Iris pigment epithelial cell (primary cell): ENCODE measurements at places on chromosomes 1 and 21.

- peak; percentile 17 for DNase-seq
Measured at GRCh38 chr1:185741551-185741950, 7.4 kb downstream of the HMCN1 start.

- DNase-seq = no peak
Measured at GRCh38 chr1:197937892-197938291, 20.7 kb downstream of the LHX9 start.

GRCh38 chr1:94001397-94002045 lies 92.3 kb upstream of the GCLM start:
- DNase-seq = no peak

GRCh38 chr1:71914626-71915025 lies 367.7 kb downstream of the NEGR1 start:
- DNase-seq = no peak

GRCh38 chr21:15992171-15992570 lies 262.4 kb downstream of the USP25 start:
- peak; percentile 60 for DNase-seq

DNA sequence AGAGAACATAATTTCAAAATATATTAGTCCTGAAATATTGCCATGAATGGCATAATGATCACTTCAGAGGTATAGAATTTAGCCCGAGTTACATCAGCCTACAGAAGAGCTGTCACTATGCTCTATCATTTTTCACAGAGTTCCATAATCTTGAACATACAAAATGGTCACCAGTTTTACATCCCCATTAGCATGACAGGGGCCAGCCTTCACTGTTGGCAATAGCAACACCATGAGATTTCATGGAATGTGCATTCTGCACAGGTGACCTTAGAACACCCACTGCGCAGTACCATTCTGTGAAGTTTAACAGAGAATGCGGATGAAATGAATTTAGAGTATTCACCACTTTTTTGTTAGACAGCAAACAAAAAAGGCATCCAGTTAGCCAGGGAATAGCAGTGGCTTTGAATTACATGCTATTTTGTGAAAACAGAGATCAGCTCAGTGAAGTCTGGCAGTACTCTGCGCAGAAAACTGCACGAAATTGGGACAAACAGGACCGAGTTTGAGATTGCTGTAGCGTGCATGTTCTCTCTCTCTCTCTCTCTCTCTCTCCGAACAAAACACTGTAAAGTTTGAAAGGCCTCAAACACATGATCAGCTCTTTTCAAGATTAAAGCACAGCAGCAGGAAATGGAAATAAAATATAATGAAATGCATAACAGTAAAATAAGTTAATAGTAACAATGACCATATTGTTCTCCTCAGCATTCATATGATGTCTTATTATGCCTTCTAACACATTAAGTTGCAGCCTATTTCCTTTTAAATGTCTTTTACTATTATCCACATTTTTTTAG lies 349.3 kb downstream of the USH2A start:
- DNase-seq = no peak

DNA sequence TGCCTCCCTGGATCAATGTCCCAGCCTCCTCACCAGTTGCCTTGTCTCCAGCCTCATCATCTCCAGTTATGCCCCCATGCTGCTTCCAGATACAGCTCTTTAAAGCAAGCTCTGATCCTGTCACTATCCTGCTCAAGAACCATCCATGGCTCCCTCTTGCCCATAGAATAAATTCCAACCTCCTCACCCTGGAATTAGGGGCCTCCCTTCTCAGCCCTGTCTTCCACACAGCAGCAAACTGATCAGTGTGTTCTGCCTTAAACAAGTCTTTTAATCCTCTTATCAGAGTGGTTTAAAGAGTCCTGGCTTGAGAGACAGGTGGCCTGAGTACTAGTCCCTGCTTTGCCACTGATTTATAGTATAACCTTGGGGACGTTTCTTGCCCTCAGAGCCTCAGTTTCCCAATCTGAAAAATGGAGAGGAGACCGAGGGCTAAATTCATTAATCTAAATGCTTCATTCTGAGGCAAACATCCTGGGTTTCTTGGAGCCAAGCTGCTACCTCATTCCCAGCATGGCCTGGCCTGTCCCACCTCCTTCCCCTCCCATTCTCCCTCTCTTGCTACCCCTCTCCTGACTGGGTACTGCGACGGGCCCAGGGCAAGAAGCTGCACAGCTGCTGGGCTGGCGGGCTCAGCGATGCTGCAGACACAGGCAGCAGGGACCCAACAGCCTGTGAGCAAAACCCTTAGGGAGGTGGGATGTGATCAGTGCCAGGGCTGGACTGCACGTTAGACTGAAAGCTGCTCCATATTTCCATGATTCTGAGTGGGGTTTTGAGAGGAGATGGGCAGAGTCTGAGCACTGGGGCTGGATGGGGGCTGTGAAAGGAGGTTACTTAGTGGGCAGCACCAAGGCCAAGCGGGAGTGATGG lies 221.4 kb downstream of the PTPRU start:
- no peak for DNase-seq

DNA sequence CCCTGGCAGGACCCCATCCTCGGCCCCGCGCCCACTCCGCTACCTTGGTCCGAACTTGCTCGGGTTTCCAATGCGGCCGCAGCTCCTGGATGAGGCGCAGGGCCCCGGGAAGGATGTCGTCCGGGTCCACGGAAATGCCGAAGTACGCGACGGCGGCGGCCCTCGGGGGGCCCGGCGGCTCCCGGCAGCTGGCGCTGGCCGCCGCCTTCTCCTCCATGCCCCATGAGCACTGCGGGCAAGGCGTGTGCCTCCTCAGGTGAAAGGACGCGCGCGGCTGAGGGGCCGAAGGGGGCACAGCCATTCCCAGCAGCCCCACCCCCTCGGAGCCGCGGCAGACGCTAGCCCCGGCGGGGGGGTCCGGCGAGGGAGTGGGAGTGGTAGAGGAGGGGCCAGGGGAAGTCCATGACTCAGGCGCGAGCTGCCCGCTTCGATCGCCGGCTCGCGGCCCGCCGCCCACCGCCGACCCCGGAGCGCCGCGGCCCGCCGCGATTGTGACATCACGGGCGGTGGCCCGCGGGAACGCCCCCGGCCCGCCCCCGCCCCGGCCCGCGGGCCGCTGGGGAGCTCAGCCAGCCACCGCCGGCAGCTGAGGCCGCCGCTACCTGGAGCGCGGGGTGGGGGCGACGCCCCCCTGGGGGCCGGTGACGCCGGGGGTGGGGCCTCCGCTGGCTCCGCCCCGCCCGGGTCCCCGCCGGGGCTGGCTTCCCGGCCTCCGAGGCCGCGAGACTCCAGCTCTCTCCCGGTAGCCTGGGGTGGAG lies at the start of gene ETNK2:
Gene ETNK2 (minus strand): TSS at position 493 of the 758 bp plus-strand sequence. CDS start 192 bp downstream, at position 301.
- peak; percentile 34 for DNase-seq
